ENCODE measurements at places on chromosomes 2 and 18.

GRCh38 chr2:156518138-156518537, 82.0 kb downstream of the GPD2 start:
- DNase-seq, result no peak

- no peak for DNase-seq
Observed at GRCh38 chr2:64141674-64142405, 2.4 kb downstream of the PELI1 start.

DNA sequence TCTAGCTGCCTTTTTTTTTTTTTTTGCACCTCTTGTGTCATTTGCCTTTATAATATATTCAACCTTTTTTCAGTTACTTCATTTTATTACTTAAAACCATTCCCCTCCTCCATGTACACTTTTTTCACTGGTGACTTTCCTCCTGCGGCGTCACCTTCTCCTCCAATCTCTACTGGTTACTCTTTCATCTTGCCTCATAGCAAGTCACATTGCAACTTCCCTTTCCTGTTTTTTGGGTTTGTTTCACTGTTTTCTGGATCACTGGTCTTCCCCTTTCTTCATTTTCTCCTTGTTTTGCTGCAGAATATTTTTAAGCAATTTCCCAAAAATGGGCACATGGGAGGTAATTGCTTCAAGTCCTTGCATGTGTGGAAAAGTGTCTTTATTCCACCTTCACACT, 37.7 kb upstream of the GPR155 start:
- peak; percentile 21 for DNase-seq

- no peak for DNase-seq
Observed at GRCh38 chr2:211204456-211204855, 648.1 kb downstream of the CPS1 start.

GRCh38 chr2:209556354-209556961, 132.6 kb downstream of the MAP2 start:
- no peak for DNase-seq

DNA sequence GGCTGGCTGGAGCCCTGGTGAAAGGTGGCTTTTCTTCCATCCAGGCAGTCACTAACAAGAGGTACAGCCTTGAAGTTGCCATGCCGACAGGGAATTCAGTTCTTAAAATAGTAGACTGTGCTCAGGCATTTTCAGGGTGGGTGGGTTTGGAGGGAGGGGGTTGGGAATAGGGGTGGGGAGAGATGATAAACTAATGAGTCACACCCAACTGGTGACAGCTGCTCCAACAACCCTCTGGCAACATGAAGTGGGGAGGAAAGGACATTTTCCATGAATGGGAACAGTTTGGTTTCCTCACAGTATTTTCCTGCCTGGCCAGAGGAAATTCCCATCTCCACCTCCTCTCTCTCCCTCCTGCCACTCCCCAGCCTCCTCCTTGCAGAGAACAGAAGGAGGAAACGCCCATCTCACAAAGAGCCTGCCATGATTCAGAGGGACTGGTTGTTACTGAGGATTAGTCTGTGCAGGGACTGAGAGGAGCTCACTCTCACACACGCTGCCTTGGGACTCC, 113.0 kb upstream of the SLC1A4 start:
- no peak for DNase-seq

- DNase-seq, result no peak
Observed at GRCh38 chr18:55998801-55999385, 410.9 kb upstream of the TCF4 start.

- no peak for DNase-seq
Observed at GRCh38 chr18:70293166-70293565, 4.3 kb downstream of the SOCS6 start.

DNA sequence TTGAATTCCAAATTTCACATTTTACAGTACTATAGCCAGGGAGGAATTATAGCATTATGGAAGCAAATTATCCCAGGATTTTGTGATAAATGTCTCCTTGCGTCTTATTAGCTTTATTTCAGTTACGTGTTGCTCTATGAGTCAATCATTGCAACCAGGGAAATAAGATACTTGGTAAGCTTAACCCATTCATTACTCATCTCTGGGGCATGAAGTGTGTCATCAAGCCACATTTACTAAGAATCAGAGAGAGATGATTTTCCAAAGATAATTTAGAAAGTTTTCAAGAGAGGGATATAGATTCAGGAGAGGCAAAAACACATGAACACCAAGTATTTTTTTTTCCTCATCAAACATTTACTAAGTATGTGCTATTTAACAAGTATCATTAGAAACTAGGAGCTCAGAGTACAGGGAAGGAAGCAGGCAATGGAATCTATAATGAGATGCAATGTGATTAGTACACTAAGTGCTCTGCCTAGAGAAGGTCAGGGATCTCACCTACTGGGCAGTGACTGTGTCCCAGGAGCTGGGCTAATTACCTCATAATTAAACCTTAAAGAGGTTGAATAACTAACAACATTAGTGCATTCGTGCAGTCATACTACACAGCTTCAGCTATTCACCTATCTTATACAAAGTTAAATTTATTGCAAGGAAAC, 217.8 kb upstream of the NXPH2 start:
- DNase-seq, result no peak

DNA sequence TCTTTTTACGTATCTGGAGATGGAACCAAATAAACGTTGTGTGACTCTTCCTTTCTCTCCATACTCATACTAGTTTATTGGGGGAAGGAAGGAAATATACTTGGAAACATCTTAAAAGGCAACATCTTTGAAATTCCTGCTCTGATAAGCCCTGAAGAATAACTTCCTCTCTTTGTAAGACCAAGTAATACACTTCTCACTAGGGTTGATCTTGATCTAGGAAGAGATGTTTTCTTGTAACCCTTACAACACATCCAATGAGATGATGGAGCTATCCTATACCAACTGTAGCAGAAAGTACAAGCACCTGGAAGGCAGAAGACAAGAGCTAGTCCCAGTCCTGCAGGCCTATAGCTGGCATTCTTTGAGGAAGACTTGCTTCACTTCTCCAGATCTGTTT, 2.0 kb downstream of the ANKRD44 start:
- DNase-seq, result peak; percentile 26

DNA sequence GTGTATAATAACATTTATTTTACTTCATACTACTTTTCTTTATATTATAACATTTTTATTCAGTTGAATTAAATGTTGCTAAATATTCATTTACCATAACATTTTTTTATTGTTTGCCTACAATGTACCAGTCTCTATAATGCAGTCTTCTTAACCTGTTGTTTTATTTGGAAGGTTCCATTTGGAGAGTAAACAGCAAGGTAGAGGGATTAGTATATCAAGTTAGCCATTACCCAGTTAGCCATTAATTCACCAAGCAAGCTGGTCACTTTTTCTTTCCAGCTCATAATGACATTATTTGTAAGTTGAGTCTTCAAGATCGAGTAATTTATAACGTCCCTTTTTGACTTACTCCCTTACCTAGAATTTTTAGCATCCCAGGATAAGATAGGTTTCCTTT, 29.7 kb upstream of the NT5C1B start:
- no peak for DNase-seq

DNA sequence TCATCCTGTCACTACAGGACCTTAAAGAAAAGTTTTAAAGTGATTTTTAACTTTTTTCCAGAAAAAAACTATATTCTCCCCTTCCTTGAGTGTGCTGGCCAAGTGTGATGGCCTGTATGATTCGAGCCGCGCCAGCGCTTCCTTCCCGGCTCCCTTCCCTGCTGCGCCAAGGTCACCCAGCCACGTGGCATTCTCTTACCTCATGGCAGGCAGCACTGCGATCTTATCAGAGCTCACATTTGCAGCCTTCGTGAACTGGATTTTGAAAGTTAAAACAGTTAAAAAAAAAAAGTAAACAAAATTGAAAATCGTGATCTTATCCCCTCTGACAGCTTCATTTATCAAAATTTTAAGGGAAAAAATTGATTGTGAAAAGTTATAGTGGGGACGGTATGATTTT, 279.8 kb downstream of the PTGR3 start:
- no peak for DNase-seq

- DNase-seq, result no peak
Observed at GRCh38 chr18:29501952-29502351, 1325.0 kb upstream of the CDH2 start.

DNA sequence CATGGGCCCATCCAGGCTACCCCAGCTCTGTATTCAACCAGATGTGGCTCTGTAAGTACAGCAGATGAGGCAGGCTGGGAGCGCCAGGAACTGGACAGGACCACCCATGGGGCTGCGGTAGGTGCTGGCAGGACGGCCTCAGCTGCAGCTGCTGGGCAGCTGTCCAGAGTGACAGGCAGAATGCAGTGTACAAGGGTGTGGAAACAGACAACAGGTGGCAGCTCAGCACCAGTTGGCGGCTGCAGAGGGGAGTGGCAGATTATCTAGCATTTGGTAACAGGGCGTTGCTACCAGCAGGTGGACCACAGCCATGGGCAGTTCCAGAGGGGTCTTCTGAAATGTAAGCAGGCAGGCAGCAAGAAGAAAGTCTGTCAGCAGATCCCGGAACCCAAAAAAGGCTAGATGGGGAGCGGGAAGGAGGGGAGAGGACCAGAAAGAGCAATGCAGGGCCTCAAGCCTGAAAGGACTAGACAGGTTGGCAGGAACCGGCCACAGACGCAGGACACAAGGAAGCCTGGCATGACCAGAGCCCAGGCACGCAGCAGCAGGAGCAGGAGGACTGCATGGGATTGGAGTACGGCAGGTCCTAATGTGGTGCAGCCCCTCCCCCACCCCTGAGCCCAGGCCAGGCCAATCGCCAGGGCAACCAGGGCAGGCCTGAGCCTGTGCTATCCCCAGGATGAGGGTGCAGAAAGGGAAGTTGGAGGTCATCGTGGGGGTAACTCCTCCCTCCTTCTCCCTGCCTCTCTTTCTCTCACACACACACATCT, 24.7 kb downstream of the PKDCC start:
- DNase-seq, result peak; percentile 9

GRCh38 chr2:59196491-59196890, 955.4 kb upstream of the FANCL start:
- no peak for DNase-seq

GRCh38 chr18:12048827-12049175, 44.8 kb upstream of the ANKRD62 start:
- DNase-seq, result no peak

DNA sequence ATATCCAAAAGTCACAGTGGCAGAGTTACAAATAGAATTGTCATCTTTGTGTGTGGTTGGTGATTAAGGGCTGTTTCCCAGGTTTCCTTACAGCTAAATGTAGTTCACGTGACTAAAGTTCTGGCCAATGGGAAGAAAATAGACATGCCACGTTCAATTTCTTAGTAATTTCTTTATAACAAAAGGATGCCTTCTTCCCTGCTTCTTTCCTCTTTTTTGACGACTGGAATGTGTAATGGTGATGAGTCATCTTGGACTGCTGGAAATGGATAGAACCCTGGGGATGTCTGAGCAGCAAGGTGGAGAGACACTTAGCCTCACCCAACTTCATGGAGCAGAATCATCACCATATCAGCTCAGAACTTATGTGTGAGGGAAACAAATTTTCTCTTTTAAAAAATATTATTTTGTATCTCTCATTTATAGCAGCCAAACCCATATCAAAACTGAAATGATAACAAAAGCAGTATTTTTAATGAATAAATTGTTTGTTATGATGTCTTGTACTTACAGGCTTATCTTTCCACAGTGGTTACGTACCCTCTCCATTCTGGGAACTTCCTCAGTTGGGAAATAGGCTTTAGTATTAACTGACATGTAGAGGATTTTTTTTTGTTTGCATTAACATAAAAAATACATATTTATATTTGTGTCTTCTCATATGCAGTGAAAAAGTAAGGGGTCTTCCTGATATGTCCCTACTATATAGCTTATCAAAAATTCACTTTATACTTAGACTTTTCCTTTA, 91.1 kb upstream of the CDH2 start:
- no peak for DNase-seq

Data from Kasumi-1 (cell line).